ENCODE measurements at places on chromosomes 12 and 14.

DNA sequence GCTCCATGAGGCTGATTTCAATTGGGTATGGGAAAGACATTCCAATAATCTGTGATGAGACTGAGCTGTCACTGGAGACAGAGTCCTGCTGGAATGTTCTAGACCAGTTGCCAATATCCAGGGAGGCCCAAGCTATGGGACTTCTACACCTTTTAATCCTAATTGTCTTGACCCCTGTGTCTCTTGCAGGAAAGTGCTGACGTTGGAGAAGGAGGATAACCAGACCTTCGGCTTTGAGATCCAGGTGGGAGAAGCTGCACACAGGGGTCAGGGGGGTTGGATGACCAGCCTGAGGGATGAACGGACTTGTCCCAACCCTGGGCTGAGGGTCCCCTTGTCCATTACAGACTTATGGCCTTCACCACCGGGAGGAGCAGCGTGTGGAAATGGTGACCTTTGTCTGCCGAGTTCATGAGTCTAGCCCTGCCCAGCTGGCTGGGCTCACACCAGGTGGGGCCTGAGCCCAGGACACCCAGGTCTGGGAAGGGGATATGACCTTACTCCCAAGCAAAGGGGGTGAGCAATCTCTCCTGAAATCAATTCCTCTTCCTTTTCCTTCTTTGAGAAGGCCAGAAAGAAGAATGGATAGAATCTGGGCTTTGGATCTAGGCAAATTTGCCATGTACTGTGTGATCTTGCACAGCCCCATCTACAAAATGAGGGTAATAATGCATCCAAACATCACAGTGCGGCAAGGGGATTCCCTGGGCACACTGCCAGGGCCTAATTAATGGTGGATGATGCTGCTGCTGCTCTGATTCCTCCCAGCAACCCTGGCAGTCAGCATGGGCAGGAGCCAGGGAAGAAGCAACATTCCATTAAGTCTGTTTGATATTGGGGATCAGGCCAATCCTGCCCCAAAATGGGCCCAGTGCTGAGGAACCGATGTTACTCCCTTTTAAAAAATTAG is 4.2 kb downstream of the TAMALIN start:
- no peak for DNase-seq

DNA sequence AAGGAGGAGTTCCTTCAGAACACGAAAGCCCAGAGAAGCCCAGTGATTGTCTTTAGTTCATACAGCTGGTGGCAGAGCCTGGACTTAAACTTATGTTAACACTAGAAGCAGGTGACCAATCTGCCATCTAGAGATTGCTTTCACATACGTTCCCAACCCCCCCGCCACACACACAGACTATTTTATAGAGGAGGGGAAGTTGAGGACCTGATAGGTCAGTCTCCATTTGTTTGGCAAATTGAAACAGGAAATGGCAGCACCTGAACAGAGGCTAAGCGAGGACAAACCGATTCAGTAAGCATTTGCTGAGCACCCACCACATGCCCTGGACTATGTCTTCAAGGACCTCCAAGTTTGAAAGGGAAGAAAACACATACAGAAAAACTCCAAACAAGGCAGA is 4.8 kb upstream of the PLEKHD1 start:
- DNase-seq, result no peak

DNA sequence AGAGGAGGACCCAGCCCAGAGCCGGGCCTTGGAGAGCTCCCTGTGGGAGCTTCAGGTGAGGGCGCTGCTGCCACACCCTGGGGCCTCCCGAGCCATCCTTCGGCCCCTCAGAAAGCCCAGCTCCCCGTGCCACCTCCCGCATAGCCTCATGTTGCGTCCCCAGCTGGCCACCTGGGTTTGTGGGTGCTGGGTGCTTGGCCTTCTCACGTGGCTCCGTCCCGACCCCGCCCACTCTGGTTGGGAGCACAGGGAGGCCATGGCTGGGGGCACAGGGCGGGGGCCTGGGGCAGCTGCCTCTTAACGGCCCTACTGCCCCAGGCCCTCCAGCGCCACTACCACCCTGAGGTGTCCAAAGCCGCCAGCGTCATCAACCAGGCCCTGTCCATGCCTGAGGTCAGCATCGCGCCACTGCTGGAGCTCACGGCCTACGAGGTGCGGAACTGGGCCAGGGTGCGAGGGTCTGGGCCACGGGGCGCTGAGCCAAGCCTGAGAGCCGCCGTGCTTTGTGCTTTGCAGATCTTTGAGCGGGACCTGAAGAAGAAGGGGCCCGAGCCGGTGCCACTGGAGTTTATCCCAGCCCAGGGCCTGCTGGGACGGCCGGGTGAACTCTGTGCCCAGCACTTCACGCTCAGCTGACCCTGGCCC is 7.6 kb downstream of the NOC4L start:
- DNase-seq, result no peak

GRCh38 chr12:52383331-52383730 is 2.1 kb downstream of the KRT84 start:
- no peak for DNase-seq

- no peak for DNase-seq
Measured at GRCh38 chr12:47124451-47124850, 44.7 kb upstream of the AMIGO2 start.

DNA sequence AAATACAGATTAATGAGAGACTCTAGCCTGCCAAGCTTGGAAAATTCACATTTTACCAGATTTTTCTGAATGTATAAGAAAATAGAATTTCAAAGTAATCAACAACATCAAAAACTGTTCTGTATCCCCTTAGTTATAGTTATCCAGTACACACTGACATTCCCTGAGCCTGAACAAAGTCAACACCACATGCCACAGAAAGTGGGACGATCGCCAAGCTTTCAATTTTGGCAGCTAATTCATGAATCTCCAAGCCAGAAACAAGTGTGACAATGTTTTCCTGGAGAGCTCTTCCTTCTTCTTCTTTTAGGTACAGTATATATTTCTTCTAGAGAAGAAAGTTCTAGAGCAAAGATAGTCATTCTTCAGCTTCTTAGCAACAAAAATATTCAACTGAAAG is 290.2 kb downstream of the PRKD1 start:
- no peak for DNase-seq

DNA sequence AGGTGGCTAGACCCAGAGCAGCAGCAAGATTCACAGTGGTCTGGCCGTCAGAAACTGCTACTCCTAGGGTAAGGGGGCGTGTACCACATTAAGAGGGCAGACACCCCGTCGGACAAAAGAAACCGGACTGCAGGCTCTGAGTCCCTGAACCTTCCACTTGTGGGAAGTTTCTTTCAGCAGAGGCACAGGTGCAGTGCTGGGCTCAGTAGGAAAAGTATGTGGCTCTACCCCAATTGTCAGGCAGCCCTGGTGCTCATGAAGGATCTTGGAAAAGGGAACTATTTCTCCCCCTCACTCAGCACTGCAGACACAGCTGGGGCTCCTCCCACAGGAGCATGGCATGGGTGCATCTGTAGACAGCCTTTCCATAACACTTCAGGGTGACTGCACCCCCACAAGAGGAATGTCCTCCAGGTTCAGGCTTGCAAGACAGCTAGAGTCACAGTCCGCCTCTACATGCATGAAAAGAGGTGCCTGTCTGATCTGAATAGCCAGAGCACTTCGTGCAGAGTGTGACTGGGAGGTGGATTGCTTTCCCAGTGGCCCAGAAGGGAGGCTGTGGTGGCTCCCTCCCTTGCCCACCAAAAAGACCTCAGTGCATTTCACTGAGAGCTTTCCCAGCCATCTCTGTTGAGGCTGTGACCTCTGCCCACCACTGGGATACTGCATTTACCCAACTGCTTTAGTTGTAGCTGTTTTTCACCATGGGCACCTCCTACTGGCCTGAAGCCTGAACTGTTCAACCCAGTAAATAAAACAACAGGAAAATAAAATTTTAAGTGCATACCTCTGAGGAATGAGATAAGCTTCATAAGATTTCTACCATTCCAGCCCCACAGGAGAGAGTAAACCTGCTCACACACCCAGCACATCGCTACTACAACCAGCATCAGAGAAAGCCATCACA is 14.2 kb downstream of the CEP128 start:
- no peak for DNase-seq

All from stimulated activated CD4-positive, alpha-beta T cell treated with anti-CD3 and anti-CD28 coated beads, Interleukin-1b, Interleukin-23, amount 100 ng/mL, for 24 hours (primary cell).